ENCODE measurements at places on chromosomes 3 and 15.

DNA sequence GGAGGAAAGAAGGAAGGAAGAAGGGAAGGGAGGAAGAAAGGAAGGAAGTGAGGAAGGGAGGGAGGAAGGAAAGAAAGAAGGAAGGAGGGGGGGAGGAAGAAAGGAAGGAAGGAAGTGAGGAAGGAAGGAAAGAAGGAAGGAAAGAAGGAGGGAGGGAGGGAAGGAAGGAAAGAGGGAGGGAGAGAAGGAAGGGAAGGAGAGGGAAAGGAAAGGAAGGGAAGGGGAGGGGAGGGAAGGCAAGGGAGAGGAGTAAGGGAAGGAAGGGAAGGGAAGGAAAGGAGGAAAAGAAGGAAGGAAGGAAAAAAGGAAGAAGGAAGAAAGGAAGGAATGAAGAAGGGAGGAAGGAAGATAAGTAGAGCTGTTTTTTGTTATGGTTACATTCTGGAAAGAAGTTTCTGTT, 141.2 kb downstream of the LRRC3B start:
- no peak for DNase-seq

DNA sequence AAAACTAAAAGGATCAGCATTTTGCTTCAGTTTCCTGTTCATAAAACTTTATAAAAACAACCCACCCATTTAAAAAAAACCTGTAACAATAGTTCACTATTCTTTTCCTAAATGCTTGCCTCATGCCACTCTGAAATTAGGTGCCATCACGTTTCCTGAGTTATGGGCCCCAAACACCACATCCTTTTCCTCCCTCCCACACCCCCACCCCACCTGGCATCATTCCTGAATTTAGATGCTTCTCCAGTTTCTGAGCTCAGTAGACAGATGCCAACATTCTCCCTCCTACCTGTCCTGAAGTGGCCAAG, 11.9 kb upstream of the ARHGEF3 start:
- no peak for DNase-seq

DNA sequence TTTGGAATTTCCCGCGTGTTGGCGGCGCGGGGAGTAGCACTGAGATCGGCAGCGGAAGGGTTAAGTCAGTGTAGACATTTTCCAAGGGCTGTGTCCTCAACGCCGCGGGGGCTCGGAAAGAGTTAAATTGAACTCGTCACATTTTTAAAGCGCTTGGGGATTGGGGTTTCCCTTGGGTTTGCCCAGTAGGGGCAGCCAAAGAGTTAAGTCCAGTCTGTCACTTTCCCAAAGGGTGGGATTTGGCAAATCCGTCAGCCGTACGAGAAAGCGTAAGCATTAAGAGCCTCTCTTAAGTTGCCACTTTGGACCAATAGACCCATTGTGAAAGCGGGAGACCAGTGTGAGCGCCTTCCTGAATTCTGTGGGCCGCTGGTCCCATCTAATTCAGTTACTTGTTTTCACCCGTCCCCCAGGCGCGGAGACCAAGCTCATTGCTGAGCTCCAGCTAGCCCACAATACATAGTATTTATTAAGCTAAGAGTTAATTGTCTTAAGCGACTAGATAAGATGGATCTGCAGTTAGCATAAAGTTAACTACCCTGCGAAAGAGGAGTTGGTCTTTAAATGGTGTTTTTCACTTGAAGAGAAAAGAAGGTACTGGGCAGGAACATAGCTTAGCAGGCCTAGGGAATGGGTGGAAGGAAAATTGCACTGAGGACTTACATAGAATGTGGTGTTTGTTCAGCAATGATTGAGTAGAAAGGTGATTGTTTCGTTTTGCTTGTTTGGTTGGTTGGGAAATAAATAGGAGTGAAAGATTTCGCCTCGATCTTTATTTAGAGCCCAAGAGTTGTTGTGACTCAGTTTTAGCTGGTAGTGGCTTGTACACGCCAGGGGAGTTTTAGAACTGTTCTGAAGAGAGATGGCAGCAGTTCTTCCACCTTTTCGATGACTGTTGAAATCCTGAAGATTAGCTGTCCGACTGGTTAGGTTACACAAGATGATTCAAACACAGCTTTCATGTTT, 932 bp downstream of the ARL8B start:
- DNase-seq, result peak; percentile 27

DNA sequence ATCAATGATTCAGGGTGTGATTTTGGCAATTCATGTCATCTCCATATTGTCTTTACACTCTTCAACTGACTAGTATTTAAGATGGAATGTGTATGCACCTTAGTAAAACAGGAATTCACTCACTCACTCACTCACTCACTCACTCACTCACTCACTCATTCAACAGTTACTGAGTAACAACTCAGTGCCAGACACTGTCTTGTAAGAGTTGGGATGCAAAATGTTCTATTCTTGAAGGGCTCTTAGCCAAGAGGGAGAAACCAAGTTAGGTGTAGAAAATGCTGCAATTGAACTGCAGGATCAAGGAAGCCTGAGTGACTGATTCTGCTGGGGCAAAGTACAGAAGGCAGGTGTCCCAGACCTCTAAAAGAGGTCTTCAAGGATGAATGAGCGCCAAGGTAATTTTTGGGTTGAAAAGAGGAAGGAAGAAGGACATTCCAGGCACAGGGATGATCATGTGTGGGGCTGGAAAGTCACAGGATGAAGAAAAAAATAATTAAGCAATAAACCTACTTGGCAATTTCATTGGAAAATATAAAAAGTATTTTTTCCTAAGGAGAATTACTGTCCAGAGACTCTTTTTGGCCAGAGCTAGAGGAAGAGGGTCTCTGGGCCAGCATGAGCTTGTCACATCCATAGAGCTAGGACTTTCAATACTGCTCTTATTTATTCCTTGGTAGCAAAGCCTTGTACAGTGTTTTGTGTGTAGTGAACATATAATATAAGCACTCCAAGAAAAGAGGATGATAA, 58.9 kb upstream of the ETV5 start:
- DNase-seq, result no peak

DNA sequence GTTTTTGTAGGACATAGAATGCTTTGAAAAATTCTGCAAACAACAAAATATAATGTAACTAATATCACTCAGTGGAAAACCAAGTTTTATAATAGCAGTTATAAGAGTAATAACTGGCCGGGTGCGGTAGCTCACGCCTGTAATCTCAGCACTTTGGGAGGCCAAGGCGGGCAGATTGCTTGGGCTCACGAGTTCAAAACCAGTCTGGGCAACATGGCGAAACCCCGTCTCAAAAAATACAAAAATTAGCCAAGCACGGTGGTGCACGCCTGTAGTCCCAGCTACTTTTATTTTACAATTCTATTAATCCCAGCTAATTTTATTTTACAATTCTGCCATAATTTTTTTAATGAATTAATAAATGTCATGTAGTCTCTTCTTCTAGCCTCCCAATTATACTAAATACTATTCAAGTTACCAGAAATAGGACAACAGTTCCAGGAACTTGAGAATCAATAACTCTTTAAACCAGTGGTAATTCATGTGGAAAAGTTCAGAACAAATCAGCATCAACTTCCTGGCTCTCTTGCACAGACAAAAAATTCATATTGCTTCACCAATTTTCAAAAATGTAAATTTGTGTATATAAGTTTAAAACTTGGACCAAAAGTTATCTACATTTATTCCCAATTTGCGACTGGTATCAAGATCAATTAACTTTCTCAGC, 2.2 kb downstream of the DENND4A start:
- DNase-seq, result no peak

- DNase-seq, result no peak
Observed at GRCh38 chr3:122023335-122023910, 1.4 kb upstream of the ILDR1 start.

DNA sequence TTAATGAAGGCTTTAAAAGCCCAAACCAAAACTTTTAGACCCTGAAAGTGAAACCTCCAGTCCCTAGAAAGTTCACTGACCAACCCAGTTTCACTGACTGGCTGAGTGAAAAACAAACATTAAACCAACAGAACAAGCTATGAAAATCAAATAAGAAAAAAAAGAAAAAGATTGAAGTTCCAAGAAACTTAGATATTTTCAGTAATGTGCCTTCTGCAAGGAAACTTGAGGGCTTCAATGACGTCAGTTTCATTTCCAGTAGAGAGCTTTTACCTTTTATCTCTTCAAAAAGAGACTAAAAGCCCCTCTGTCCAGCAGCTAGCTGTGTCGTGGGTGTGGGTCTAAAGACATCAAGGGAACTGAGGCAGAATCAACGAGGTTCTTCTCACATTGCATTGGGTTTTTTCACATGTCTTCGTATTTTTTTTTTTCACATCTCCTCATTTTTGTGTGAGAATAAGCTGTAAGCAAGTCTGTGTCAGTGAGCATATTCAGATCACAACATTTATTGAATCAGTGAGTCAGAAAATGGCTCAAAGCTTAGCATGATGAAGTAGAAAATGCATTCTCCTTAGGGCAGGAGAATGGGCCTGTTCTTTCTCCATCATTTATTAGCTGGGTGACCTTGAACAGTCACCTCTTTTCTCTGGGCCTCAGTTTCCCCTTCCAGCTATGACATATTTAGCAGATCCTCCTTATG, 54.8 kb upstream of the BCL6 start:
- no peak for DNase-seq

DNA sequence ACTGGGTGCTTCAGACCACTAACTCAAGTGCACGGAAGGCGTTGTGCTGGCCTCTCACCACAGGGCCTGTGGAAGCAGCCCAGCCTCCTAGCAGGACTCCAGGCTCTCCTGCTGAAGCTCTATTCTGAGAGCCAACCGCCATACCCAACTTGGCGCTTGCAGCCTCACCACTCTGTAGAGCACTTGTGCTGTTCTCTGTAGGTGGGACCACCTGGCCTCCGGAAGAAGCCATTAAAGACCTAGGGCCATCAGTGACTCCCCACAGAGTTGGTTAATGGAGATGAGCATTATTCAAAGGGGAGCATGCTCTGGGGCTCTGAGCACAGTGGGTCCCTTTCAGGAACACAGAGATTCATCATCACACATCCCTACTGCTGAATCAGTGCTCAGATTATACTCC, 50.9 kb downstream of the C3orf85 start:
- DNase-seq, result no peak

- DNase-seq, result no peak
Observed at GRCh38 chr3:17412950-17413530, 329.4 kb downstream of the TBC1D5 start.

- no peak for DNase-seq
Observed at GRCh38 chr3:149004622-149005021, 13.3 kb downstream of the GYG1 start.

DNA sequence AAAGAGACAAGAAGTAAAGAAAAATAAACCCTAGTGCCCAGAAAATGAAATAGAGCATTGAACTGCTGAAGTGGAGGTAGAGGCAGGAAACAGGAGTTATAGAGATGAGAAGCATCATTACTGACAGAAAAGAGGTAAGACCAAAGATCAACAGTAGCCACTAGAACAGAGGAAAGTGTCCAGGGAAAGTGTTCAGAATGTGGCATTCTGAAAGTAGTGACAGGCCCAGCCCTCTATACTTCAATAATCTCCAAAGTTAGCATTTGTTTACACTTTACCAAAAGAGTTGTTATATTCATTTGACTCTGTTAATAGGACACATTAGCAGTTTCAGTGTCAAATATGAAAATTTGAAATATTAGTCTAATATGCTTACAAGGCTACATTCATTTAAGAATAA, 727.1 kb upstream of the NECTIN3 start:
- no peak for DNase-seq

GRCh38 chr3:53628536-53629401, 134.4 kb downstream of the CACNA1D start:
- DNase-seq, result no peak

DNA sequence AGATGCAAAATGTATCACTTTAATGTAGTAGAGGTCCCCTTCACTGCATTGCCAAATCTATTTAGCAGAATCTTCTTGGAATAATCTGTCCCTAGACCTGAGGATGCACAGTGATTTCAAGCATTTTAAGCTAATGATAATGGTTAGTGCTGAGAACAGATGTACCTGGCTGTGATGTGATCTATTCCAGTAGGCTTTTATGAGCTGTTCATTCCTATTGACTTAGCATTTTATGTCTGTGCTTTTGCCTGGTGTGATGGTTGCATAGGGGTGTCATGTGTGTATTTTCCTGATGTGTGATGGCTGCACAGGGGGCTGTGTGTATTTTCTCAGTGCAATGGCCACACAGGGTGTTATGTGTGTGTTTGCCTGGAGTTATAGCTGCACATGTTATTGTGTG, 272.9 kb downstream of the TIGIT start:
- no peak for DNase-seq

DNA sequence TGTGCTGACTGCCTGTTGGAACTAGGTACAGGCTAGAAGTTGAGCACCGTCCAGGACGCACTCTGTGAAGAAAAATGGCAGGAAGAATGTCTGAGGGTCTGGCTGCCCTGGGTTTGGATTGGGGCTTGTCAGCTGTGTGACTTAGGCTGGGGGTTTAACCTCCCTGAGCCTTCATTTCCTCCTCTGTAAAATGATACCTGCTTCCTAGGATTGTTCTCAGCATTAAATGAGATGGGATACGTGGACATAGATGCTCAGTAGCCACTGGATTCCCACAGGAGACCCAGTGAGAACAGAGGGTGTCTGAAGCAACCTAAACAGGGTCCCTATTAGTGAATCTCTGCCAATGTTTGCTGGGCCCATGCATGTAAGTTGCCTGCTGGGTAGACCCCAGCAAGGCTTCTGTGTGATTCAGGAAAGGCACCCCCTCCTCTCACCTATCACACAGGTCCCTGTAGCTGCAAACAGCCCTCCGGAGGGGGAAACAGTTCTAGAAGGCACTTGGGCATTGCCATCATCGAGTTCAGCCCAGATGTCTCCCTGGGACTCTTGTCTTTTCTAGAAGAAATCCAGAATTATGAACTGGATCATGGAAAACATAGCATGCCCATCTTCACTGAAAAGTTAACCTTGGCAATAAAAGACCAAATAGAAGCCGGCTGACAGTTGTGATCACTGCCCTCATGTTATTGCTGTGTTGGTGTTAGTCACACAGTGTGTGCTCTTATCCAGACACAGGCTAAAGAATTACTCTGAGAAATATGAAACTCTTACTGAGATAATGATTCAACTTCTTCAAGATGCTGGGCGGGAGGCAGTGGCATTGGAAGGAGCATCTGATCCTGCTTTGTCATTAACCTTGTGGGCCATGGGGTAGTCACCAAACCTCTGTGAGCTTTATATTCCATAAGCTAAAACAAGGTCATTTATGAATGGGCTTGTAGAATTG, 64.5 kb downstream of the SMAD6 start:
- DNase-seq, result no peak

DNA sequence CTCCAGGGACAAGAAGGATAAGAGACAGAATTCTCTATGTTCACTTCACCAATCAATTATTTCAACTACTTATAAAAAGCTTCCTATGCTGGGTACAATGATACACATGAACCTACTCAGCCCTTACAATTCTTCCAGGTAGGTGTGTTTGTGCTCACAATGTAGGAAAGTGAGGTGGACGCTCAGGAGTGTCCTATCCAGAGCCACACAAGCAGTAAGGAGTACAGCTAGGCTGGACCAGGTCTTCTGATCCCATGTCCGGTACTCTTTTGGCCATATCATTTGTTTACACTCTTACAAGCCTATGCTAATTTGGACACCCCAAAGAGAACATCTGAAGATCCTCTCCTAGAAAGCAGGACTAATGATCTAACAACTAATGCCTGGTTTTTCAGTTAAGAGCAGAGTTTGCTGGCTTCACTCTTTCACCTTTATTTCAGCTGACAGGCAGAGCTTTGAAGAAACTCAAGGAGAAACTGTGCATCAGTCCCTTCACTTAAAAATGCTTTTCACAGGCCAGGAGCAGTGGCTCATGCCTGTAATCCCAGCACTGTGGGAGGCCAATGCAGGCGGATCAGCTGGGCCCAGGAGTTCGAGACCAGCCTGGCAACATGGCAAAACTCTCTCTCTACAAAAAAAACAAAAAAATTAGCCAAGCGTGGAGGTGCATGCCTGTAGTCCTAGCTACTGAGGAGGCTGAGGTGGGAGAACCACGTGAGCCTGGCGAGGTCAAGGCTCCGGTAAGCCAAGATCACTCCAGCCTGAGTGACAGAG, 27.5 kb downstream of the IGF2BP2 start:
- no peak for DNase-seq

GRCh38 chr15:66724732-66725463, 22.9 kb downstream of the SMAD6 start:
- DNase-seq, result no peak

All from T-helper 2 cell (primary cell).